ENCODE measurements at places on chromosomes 13 and 19.

DNA sequence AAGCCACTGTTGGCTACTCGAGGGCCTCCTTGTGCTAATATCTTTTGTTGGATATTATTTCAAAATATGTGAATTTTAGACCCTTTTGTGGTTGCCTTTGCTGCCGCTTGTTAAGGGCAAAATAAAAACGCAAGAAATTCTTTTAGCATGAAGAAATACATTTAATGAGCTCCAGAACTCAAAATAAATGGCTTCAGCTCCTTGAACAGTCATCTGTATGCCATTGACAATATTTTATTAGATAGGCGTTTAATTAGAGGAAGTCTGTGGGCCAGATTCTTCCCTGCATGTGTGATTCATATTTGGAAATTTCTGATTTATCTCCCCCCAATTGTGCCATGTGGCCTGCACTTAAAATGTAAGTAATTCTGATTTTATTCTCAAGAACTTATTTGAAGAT, 177.2 kb downstream of the STK24 start:
- no peak for DNase-seq

- DNase-seq: no peak
These were observed 30.0 kb downstream of the PDE4A start for GRCh38 chr19:10450191-10450852.

GRCh38 chr19:46616631-46617322, 8.1 kb downstream of the PTGIR start:
- DNase-seq: no peak

GRCh38 chr13:93425411-93425810, 198.8 kb downstream of the GPC6 start:
- no peak for DNase-seq

DNA sequence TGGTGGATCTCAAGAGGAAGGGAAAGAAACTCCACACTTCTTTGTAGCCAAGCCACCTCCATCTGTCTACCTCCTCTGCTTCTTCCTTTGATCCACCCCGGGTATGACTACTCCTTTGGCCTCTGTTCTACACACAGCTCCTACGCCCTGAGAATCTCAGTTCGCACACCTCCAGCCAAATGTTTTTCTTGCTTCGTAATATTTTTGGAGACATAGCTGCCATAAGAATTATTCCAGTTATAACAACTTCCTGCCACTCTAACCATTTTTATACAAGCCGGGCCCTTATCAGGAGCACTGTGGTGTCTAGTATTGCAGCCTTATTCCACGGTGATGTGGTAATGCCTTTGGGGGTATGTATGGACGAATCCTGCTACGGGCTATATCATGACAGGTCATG, 126.7 kb downstream of the STARD13 start:
- DNase-seq: no peak

DNA sequence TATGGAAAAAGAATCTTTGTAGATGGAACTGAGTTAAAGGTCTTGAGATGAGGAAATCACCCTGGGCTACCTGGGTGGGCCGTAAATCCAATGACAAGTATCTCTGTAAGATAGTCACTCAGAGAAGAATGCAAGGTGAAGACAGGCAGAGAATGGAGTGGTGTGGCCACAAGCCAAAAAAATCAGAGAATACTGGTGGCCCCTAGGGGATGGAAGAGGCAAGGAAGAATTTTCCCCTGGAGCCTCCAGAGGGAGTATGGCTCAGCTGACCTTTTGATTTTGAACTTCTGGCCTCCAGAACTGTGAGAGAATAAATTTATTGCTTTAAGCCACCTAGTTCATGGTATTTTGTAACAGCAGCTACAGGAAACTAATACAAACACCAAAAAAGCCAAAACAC, 32.7 kb upstream of the CSNK1A1L start:
- no peak for DNase-seq

- no peak for DNase-seq
These were observed 1.2 kb downstream of the CADM4 start for GRCh38 chr19:43638214-43638994.

- no peak for DNase-seq
These were observed 7.9 kb downstream of the ITPKC start for GRCh38 chr19:40724855-40725254.

DNA sequence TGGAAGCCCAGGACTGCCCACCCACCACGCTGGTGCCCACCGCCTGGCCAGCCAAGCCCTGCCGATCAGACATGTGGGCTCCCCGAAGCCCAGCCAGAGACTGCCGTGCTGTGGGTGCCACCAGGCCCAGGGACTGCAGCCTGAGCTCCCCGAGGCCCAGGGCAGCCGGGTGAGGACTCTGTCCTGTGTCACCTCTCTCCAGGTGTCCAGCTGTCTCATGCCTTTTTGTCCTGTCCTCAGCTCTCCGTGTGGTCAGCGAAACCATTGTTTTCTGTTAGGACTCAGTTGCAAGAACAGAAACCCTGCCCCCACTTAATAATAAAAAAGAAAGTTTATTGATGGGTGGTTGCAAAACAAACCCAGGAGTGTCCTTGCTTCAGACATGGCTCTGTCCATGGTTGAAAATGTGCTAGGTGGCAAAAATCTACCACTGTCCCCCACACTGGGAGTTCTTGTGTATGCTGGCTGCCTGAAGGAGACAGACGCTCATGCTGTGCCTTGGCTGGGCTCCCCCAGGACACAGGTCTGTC, 9.9 kb downstream of the PLEKHF1 start:
- no peak for DNase-seq

GRCh38 chr19:2089727-2090053, 6.4 kb downstream of the MOB3A start:
- DNase-seq: no peak

All from stimulated activated CD8-positive, alpha-beta memory T cell treated with anti-CD3 and anti-CD28 coated beads, Interleukin-7, amount 100 ng/mL, for 4 hours (primary cell).